ENCODE measurements at places on chromosomes 12 and 14. TPM values are rescaled to one million over a fixed set of nuclear protein-coding genes. Genes with fewer than 3 reads are reported as not detected.

The PMEL gene
- total RNA-seq: 0.33 TPM

The RPGRIP1 gene
- total RNA-seq: not detected

The POLE2 gene
- total RNA-seq: 21.2 TPM

The SAMD4A gene
- total RNA-seq: 31.7 TPM

The TPH2 gene
- not detected for total RNA-seq

The GALNT9 gene
- 0.29 TPM for total RNA-seq

The FITM1 gene
- total RNA-seq: 0.44 TPM

The EIF2B1 gene
- 59.0 TPM for total RNA-seq

The TAS2R19 gene
- 4.5 TPM for total RNA-seq

The KRT74 gene
- total RNA-seq: not detected

The DHRS4L2 gene
- 25.0 TPM for total RNA-seq

The NFYB gene
- 30.4 TPM for total RNA-seq

The ERP29 gene
- total RNA-seq: 55.3 TPM

The BLTP3B gene
- 45.5 TPM for total RNA-seq

The IL31 gene
- total RNA-seq: not detected

The IFNG gene
- total RNA-seq: not detected

The KRT78 gene
- total RNA-seq: not detected

The TMCC3 gene
- 0.83 TPM for total RNA-seq

The KIF5A gene
- 0.66 TPM for total RNA-seq

The FLRT2 gene
- 6.4 TPM for total RNA-seq

The AMDHD1 gene
- total RNA-seq: 0.33 TPM

The FOXN4 gene
- total RNA-seq: not detected

The ST8SIA1 gene
- 9.9 TPM for total RNA-seq

The GPRC5D gene
- not detected for total RNA-seq

The CCDC184 gene
- total RNA-seq: 0.33 TPM

The MYO1H gene
- not detected for total RNA-seq

The LALBA gene
- total RNA-seq: not detected

The KRT83 gene
- total RNA-seq: not detected

The CMA1 gene
- total RNA-seq: not detected

The PLEKHG7 gene
- total RNA-seq: not detected

The OASL gene
- total RNA-seq: 0.33 TPM

The SERPINA5 gene
- total RNA-seq: not detected

The OR4E2 gene
- total RNA-seq: not detected

The FAM234B gene
- total RNA-seq: 8.3 TPM

The RNU4-1 gene
- under 0.01 TPM for total RNA-seq

The CLEC4C gene
- total RNA-seq: not detected

The A2ML1 gene
- total RNA-seq: not detected

The WNT5B gene
- 206 TPM for total RNA-seq

The TAS2R20 gene
- 2.8 TPM for total RNA-seq

The TRHDE gene
- total RNA-seq: 42.5 TPM

All from smooth muscle cell of trachea (primary cell).